ENCODE measurements at places on chromosomes 1 and 21.

DNA sequence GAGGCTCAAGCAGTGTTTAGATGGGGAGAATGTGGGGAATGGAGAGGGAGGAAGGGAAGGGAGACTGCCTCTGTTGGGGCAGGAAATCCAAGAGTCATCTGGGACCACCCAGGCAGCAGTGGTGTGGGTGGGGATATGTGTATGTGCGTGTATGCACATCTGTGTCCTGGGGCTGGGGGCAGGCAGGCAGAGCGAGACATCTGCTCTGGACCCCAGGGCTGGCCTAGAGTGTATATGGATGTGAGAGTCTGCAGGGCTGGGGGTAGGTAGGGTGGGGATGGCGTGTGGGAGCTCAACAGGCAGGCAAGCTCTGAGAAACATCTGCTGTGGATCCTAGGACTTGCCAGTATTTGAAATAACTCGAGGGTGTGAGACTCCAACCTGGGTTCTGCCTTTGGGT is 3.5 kb downstream of the PTCH2 start:
- DNase-seq = no peak

DNA sequence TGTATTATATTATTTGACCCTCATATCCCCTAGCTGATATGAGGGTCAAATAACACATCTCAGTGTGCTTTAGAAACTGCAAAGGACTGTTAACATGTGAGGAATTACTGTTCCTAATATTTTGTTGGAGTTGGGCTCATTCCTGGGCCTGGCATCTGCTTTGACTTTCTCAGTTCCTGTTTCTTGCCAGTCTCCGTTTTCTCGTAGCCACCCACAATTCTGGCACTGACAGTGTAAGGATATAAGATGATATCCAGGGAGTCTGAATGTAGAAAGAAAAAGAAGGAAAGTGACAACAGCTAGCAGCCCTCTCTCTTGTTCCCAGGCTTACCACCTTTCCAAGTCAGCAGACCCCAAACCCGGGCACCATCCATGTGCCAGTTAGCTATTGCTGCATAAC is 54.4 kb upstream of the SCMH1 start:
- no peak for DNase-seq

- no peak for DNase-seq
Observed at GRCh38 chr1:226739696-226740065, 599 bp upstream of the ITPKB start.

DNA sequence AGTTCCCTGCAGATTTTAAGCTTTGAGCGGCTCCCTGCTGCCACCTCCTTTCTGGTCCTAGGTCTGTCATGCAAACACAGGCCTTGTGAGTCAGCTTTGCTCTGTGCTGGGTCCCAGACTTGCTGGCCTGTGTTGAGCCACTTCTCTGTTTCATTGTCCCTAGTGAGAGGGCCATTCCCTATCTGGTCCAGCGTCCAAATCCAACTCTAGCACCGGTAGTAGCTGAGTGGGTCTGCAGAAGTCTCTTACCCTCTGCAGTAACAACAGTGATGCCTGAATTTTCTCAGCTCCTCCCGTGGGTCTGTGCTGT is 5.8 kb downstream of the TTC22 start:
- DNase-seq = no peak

DNA sequence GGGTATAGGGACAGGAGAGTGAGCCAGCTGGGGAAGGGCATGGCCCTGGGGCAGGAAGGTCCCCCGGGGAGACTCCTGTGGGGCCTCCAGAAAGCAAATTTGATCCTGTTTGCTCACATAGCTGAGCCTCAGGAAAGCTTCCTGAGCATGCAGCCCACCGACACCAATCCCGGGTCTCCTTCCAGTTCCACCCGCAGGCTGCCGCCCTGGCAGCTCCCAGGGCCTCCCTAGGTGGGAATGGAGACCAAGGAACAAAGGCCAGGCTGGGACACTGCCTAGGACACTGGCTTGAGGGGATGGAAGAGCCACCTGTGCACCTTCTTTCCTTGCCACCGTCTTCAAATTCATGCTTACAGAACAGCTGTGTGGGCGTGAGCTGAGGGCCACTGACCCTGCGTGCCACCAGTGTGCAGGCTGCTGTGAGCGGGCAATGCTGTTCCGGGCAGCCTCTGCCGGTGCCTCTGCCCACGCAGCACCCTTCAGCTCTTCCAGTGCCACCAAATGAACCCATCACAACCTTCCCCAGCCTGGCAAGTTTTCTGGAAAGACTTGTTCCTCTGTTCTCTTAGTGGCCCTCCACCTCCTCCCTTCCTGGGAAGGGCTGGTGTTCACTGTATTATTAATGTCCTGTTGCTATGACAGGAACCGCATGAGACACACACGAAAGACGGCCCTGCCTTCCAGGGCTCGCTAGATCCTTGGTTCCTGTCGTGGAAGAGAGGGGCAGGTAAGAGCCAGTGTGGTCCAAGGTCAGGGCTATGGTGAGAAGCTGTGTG is 53.6 kb downstream of the ACBD3 start:
- DNase-seq = no peak

- no peak for DNase-seq
Observed at GRCh38 chr1:53655931-53656746, 82.8 kb downstream of the GLIS1 start.

DNA sequence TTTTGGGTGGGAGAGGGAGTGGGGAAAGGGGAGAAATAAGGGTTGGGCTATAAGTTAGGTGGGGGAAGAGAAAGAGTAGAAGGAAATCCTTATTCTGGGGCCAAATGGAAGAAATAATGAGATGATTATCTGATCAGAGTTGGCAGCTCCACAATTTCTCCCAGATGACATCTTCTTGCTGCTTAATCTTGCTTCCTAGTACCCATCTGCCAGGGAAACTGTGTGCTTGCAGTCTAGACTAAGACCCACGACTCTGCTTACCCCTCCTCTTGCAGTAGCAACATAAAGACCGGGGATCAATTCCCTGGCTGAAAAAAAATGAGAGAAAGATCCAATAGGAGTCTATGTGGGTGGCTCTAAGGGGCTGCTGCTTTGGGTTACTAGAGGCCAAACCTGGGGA is 95.6 kb downstream of the PAPPA2 start:
- DNase-seq = no peak
